ENCODE measurements at places on chromosomes 2 and 18.

DNA sequence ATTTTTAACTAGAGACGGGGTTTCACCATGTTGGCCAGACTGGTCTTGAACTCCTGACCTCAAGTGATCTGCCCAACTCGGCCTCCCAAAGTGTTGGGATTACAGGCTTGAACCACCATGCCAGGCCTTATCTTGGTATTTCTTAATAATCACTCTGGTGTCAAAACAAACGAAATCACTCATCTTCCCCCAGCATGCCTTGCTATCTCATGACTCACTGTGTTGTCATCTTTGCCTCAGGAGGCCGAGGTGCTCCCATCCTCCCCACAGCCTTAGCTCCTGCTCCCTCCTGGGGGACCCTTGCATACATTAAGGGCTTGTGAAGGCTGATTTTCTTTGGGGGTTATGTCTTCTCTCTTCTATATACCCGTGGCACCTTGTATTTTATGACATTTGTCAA is 250.1 kb upstream of the DPP10 start:
- DNase-seq = no peak

- DNase-seq = no peak
Observed at GRCh38 chr2:16632598-16632997, 33.0 kb downstream of the CYRIA start.

GRCh38 chr2:181183878-181184542 is 203.6 kb downstream of the UBE2E3 start:
- DNase-seq = no peak

DNA sequence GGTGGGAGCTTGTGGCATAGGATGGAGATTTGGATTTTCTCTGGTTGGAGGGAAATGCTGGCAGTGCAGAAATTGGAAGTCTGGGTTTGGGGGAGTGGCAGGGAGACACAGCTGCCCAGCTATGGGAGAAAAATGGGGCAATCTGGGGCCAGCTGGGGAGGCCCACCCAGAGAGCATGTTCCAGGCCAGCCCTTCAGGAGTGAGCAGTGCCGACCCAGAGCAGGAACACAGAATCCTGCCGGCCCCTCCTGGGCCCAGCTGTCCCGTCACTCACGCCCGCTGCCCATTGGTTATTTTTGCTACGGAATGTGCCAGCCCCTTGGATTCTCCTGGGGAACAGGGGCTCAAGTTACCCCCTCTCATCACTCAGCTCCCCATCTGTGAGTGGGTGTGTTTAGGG is 4.9 kb downstream of the SPEG start:
- no peak for DNase-seq

- DNase-seq = no peak
Observed at GRCh38 chr18:23529604-23530003, 26.3 kb downstream of the RMC1 start.

DNA sequence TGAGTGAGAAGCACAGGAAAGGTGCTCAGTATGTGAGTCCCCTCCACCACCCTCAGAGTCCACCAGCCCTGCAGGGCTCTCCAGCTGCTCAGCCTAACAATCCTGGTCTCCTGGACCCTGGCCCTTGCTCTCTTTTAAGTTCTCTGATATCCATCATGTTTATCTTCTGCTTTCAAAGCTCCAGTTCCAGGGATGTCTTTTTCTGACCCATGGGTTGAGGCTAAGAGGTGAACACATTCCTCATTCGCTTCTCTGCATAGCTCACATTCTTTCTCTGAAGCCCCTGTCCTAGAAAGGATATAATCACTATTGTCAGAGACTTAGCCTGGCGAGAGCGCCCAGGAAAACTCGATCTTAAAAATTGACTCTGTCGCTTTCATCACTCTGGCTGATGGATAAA is 86.4 kb downstream of the ARL4C start:
- DNase-seq = no peak

GRCh38 chr2:225599856-225600255 is 200.3 kb downstream of the NYAP2 start:
- DNase-seq = no peak

DNA sequence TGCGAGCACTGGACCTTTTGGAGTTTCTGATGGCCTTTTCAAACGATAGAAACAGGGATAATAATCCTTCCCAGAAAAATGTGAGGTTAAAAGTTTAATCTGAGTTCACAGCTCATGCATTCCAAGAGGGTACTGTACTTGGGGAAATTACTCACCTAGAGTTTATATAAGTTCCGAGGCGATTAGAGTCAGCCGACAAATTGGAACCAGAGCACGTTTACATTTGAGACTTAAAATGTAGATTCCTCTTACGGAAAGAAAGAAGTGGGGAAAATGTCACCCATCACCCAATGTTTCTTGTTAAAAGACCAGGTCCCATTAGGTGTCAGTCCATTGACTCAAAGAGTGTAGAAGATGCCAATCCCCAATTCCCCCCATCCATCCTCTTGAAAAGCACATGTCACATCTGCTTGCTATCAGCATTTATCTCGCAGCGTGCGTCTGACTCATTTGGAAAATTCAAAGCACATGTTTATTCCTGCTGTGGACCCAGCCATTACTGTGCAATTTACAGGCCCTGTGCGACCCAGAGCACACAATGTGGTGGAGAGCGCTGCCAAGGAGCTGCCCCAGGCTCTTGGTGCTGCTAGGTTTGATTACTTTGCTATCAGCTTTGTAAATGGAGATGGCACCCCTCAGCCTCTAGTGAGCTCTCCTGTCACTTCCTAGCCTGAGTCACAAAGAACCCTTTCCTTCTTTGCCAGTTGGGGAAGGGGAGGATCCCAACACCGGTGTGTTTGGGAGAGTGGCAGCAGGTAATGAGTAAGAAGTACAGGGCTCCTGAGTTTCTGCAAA is 104.8 kb downstream of the COLEC12 start:
- no peak for DNase-seq

DNA sequence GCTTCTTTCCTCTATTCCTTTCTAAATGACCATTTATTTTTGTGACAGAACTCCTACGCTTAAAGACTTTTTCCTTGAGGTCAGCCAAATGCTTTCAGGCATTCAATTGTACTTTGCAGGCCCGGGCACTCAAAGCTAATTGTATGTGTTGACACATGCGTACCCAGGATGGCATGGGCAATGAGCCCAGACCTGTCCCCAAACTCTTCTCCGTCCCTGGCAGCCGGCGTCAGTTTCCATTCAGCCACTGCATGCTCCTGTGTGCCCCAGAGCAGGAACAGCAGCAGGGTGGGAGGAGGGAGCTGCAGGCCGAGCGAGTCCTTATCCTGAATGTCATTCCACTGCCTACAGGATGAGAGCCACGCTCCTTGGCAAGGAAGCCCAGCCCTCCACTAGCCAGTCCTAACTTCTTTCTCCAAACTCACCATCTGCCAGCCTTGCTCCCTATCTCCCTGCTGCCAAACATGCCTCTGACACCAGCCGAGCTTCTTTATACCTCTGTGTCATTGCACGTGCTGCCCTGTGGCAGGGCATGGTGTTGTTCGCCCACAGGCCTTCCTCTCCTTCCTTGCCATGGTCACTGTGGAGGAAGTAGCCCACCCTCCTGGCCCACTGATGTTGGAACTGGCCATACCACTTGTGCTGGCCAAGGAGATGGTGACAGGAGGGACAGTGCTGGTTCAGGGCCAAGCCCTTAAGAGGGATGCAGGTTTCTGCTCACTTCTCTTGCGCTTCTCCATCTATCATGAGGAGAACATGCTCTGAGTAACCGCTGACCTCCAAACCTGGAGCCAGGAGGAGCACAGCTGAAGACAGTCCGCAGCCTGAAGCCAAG is 116.9 kb upstream of the FHL2 start:
- no peak for DNase-seq
